NCI-H2171 (cell line): ENCODE measurements at places on chromosomes 3 and 15.

DNA sequence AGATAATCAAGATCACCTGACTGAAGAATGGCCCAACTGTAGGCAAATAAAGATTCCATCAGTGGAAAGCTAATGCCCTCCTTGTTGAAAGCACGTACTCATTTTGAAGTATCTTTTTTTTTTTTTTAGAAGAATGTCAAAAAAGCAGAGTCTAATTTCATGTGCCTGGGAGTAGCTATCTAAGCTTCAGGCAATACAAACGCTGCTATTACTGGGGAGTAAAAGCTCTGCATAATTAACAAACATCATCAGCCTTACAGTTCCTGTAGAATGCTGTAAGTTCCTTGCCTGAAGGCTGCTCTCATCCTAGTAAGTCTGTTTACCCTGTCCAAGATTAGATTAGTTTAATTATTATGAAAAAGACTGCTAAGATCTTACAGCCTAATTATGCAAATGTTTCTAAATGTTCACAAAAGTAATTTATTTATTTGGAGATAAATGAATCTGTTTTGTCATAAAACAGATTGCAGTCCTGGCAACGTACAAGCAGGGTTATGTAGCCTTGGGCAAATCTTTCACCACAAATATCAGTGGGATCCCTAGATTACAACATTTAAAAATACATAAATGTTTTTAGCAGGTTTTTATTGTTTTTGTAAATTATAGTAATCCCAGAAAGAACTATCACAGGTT is 451.3 kb upstream of the AGTR1 start:
- no peak for DNase-seq

DNA sequence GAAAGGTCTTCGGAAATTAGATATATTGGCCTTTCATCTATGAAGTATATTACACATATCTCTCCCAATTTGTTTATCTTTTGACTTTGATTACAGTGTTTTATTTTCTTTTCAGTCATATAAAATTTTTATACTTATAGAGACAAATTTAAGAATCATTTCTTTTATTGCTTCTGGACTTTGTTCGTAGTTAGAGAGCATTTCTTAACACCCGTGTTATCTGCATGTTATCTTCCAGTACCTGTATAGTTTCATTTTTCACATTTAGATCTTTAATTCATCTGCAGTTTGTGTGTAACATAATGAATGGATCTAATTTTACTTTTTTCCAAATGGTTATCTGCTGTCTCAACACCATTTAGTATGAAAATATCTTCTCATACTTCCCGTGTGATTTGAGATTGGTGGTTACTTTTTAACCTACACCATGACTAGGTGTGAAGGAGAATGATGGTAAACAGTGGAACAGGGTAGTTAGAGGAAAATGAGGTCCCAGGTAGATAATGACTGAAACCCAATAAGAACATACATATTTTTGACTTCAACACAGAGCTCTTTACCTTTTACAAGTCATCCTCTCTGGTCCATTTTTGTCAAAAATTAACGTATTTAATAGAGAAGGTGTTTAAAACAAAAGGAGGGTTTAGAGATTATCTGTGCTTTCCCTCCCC is 99.3 kb downstream of the LPP start:
- no peak for DNase-seq

- DNase-seq: peak; percentile 70
Observed at GRCh38 chr15:59528961-59529402, 82.6 kb upstream of the GCNT3 start.

- peak; percentile 31 for DNase-seq
Observed at GRCh38 chr3:84959470-84960271, 882 bp downstream of the CADM2 start.

DNA sequence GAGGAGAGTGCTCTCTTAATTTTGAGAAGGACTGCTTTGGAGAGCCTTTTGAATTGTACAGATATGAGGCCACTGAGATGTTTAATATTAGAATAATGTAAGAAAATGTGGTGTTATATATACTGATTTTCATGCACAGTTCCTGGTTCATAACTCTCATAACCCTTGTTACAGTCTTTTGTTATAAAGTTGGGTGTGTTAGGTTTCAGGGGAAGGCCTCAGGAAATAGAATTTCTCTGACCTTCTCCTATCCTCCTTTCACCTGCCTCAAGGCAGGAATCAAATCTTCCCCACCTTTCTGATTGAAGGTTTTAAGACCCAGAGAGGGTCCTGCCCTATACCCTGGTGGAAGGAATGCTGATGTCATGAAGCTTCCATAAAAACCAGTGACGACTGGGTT is 245.9 kb downstream of the NSUN3 start:
- no peak for DNase-seq

DNA sequence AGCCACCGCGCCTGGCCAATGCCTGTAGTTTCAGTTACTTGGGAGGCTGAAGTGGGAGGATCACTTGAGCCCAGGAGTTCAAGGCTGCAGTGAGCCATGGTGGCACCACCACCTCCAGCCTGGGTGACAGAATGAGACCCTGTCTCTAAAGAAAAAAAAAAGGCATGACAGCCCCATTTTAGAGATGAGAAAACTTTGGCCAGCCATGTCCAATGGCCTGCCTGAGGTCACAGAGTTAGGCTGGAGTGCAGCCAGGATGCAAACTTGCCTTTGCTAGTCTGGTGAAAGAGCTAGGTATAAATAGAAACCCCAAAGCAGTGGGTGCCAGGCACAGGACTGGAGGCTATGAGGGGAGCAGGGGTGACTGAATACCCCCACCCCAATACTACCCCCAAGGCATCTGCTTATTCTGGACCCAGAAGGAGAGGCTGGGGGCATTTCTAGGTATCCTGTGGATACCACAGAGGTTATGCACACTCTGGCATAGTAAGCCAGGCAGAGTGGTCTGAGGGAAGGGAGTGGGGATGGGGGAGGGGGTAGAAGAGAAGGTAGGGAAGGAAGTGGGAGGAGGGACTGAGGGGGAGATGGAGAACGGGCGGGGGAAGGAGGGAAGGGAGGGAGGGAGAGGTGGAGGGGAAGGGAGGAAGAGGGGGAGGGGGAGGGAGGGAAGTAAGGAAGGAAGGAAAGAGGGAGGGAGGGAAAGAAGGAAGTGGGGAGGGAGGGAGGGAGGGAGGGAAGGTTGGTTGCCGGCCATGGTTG is 16.2 kb upstream of the C15orf39 start:
- no peak for DNase-seq
